Mesenteric fat pad (tissue), 1 donor: ENCODE measurements at places on chromosomes 12 and 14. TPM values are rescaled to one million over a fixed set of nuclear protein-coding genes. Genes with fewer than 3 reads are reported as not detected.

Gene B3GNT4
- total RNA-seq, result not detected

Gene TRPV4
- total RNA-seq, result 3.5 TPM

DNA sequence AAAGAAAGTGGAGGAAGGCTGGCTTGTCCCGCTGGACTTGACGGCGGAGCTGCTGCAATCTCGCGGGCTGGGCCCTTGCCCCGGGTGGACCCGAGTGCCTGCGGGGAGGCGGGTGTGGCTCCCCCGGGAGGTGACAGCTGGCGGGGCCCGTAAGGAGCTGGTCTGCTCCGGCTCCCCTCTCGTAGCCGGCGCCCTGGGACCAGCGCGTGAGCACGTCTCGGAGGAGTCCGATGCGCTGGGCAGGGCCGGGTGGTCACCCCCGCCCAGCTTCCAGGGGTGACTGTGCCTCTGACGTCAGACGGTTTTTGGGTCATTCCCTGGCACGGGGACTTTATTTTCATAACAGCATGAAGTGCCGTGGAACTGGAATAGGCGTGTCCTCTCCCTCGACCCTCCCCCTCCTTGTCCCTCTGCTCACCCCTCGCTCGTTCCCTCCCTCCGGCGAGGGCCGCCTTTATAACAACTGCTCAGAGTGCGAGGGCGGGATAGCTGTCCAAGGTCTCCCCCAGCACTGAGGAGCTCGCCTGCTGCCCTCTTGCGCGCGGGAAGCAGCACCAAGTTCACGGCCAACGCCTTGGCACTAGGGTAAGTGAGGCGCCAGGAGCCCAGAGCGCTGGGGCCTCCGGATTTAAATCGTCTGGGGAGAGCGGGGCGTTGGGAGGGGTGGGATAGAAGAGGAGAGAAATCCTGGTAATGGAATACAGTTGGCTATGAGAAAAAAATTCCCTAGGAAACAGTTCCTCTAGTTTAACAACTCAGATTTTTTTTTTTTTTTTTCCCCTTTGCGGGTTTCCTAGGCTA, at the start of gene GPRC5A:
GPRC5A (plus strand) TSS at position 483 of the 801 bp plus-strand sequence. CDS start 16,688 bp downstream, outside the sequence.
- peak; percentile 95 for DNase-seq

Gene IGF1
- 415 TPM for total RNA-seq

GRCh38 chr14:33812181-33812580, 138.7 kb downstream of the EGLN3 start:
- no peak for DNase-seq

Gene COX14
- 92.0 TPM for total RNA-seq

DNA sequence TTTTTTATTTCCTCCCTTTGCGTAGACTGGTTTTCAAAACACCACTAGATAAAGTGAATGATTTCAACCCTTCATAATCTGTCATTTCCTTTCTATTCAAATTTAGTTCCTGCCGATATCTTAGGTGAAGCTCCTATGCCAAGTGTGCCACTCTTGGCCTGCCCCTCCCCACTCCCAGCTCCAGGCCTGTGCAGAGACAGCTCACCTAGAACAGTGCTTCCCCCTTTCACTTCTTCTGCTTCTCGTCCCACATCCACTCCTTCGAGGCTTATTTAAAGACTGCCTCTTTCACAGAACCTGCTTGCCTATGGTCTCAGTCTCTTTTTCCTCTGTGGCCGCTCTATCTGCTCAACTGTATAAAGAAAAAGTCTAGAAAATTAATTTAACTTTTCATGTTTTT, 473.8 kb downstream of the RAD51B start:
- no peak for DNase-seq

Gene IKBIP
- 22.6 TPM for total RNA-seq

- DNase-seq, result no peak
These were observed 33.7 kb downstream of the TMEM132D start for GRCh38 chr12:129870136-129870535.

- DNase-seq, result no peak
These were observed 1.9 kb downstream of the LRRK2 start for GRCh38 chr12:40226705-40227104.

- DNase-seq, result no peak
These were observed 554 bp upstream of the TSPAN31 start for GRCh38 chr12:57744194-57744776.

GRCh38 chr12:67854351-67854750, 134.9 kb upstream of the IFNG-AS1 start:
- no peak for DNase-seq

DNA sequence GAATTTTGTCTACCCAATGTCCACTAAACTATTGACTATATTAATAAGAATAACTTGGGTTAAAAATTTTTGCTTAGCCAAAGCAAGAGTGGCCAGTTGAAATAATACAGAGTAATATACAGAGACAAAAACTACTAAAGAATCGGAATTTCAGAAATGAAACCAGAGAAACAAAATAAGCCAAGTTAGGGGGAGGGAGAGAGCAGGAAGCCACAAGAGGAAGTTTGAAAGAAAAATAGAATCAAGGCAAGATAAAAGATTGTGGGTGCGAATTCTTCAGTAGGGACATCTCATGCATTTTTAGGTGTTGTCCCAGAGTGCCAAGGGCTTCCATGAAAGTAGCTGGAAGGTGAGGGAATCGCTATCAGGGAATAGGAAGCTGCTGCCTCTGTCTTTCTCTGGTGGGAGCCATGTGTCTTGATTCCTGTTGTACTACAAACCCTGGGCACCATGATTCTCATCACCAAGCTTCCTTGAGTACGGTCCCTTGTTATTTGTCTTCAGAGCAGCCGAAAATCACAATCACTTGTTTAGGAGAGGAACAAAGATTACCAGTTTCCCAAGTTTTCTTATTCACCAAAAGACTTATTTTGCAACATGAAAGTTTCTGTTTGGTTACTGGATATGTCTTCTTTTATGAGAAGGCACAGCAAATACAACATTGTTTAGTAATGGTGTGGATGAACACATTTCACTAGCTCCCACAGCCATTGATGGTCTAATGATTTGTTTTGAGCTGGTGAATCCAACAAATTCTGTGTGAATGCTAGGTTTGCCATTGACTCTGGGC, 16.7 kb downstream of the NEUROD4 start:
- DNase-seq, result no peak

Gene PDE3A
- total RNA-seq, result 8.0 TPM

GRCh38 chr14:92890830-92891588, 31.9 kb upstream of the CHGA start:
- DNase-seq, result no peak
